Frontal cortex (tissue), 4 donors: ENCODE measurements at places on chromosomes 13 and 19. TPM values are rescaled to one million over a fixed set of nuclear protein-coding genes. Genes with fewer than 3 reads are reported as not detected.

The LILRA1 gene
- not detected for total RNA-seq

The ZNF813 gene
- 8.6 TPM for total RNA-seq

The TBXA2R gene
- 0.41 TPM for total RNA-seq

The PLK5 gene
- not detected for total RNA-seq

The DIRAS1 gene
- 20.8 TPM for total RNA-seq

The LYL1 gene
- 2.9 TPM for total RNA-seq

The ZNF432 gene
- 18.8 TPM for total RNA-seq

The RPL18 gene
- total RNA-seq: 1,742 TPM
